Activated naive CD8-positive, alpha-beta T cell treated with anti-CD3 and anti-CD28 coated beads, Interleukin-2, amount 10 ng/mL, durations not matched to agents 7 days and 5 days (primary cell): ENCODE measurements at places on chromosomes 5 and 9. TPM values are rescaled to one million over a fixed set of nuclear protein-coding genes. Genes with fewer than 3 reads are reported as not detected.

Gene C5orf52
- not detected for total RNA-seq

GRCh38 chr9:90526386-90526785 is 116.2 kb downstream of the DIRAS2 start:
- DNase-seq = no peak

GRCh38 chr5:147465747-147466146 is 44.1 kb downstream of the DPYSL3 start:
- no peak for DNase-seq

GRCh38 chr9:126708178-126708577 is 94.5 kb downstream of the LMX1B start:
- DNase-seq = no peak

DNA sequence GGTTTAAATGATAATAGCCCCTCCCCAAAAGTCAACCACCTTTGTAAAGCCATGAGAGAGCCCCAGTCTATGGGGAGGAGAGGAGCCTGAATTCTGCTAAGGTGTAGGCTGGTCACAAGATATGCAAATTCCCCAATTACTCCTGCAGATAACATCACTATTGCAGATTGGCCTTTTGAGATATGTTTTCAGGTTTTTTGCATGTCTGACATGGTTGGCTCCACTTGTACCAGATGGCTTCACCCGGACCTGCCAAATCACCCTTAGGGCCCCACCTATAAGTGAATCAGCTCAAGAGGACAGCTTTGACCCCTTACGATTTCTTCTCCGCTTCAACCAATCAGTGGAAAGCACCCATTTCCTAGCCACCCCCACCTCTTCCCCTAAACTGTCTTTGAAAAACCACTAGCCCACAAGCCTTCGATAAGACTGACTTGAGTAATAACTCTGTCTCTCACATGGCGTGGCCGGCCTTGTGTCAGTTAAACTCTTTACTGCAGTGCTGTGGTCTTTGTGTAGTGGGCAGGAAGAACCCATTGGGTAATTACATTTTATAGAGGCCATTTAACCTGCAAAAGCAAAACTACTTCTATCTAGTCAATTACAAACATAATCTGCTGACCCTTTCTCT is 69.7 kb downstream of the PRLR start:
- no peak for DNase-seq

DNA sequence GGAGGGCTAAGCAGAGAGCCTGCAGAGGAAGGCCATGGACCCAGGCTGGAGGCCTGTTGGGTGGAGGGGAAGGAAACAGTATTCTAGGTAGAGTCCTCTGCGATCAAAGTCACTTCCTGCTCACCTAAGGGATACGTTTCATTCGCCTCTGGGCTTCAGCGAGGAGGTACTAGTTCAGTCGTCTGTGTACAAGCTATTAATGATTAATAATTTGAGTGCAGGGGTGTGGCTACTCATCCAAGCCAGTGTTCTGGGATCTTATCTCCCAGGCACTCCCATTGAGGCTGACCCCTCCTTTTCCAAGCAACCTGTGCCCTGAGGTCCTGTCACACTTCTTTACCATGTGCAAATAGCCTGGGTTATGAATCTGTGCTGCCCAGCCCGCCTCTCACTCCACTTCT is 25.2 kb downstream of the RALGPS1 start:
- DNase-seq = no peak

Gene SHC3
- total RNA-seq = not detected

DNA sequence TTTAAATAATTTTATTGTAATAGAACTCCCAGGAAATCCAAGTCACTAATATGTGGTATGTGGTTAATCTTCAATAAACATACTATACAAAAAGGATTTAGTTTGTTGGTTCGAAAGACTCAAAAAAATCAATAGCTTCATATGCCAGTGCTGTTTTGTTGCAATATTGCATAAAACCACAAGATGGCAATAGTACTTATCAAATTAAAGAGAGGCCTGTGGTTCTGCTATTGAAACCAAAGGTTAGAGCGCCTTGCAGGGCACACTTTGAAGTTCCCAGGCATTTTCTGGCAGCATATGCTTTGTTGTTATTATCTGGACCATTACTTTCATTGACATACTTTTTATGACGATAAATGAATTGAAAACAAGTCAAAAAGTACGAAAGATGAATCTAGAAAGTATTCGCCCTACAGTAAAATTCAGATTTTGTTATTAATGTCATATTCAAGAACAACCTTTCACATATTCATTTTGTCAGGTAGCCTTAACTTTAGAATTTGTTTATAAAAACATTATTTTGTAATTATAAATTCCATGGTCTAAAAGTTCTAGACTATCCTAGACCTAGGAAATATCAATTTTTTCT is 316.3 kb downstream of the MCTP1 start:
- DNase-seq = no peak

Gene SPATA31D4
- not detected for total RNA-seq

Gene ORM2
- not detected for total RNA-seq

DNA sequence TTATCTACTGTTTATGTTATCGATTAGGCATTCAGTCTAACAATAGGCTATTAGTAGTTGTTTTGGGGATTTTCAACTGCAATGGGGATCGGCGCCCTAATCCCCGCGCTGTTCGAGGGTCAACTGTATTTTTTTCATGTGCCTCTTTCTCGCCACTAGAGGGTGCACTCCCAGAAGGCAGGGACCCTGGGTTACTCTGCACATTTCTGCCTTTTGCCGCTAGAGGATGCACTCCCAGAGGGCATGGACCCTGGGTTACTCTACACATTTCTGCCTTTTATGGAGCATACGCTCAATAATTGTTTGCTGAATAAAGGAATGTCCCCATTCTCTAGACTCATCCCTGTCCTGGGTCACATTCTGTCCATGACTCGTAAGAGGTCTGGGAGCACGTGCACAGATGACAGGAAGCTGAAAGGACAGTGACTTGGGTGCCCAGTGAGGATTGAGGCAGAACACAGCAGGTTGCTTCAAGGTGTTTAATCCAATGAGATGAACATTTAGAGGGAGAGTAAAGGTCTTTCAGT is 27.9 kb upstream of the RECK start:
- DNase-seq = peak; percentile 55

DNA sequence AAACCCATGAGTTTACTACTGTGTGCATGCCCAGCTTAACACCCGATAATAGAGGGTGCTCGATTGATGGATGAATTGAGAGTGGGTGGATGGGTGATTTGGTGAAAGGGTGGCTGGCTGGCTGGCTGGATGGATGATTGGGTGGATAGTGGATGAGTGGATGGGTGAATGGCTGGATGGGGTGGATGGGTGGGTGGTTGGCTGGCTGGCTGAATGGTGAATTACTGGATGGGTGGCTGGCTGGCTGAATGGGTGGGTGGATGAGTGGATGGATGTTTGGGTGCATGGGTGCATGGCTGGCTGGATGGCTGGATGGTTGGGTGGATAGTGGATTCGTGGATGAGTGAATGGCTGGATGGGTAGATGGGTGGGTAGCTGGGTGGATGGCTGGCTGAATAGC is 201.1 kb downstream of the IRX1 start:
- DNase-seq = no peak

GRCh38 chr9:69556707-69557106 is 115.5 kb downstream of the APBA1 start:
- DNase-seq = no peak

Gene ZNF366
- not detected for total RNA-seq

- no peak for DNase-seq
Measured at GRCh38 chr9:93093127-93093876, 2.7 kb upstream of the CARD19 start.

- no peak for DNase-seq
Measured at GRCh38 chr9:6557883-6558616, 87.5 kb downstream of the GLDC start.

DNA sequence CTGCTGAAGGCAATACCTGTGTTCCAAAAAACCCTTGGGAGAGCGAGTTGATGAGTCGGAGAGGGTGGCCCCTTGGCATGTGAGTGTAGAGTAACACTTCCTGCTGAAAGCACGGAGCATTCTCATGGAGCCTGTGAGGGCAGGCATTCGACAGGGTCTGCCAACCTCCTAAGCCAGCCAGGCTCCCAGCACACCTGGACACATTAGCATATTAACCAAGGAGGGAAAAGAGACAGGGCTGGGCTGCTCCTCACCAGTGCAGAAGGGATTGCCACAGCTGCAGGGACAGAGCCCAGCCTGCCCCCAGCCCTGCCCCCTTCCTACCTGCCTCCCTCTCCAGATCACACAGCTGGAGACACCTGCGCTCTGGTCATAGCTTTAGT is 46.4 kb upstream of the SEMA4D start:
- no peak for DNase-seq

DNA sequence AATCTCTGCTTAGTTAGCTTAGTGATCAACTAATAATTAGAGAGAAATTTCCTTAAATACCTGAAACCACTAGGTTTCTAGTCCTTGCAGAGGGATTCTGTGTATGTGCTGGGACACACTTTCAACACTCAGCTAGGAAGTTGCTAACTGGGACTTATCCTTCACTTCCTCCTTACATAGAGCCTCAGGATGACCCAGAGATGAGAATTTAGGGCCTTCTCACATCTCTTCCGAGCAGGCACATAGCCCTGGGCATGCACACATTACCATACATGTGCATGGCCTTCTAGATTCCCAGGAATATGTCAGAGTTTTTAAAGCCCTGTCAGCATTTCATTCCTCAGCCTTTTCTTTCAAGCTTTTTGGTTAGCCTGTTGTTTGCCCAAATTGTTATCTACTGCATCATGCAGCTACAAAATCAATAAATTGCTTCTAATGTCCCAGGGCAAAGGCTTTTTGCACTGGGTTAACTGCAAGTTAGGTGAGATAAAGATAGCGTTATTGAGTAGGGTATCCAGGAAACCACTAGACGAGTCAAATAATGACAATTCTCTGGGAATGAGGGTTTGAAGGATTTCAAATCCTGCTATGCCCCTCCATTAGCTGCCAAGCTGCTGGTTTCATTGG is 22.0 kb upstream of the CDK20 start:
- no peak for DNase-seq

Gene MARCOL
- total RNA-seq = not detected

Gene CCT5
- total RNA-seq = 182 TPM

GRCh38 chr9:137972988-137973470 is 95.4 kb downstream of the CACNA1B start:
- DNase-seq = no peak

Gene ALDOB
- total RNA-seq = not detected

DNA sequence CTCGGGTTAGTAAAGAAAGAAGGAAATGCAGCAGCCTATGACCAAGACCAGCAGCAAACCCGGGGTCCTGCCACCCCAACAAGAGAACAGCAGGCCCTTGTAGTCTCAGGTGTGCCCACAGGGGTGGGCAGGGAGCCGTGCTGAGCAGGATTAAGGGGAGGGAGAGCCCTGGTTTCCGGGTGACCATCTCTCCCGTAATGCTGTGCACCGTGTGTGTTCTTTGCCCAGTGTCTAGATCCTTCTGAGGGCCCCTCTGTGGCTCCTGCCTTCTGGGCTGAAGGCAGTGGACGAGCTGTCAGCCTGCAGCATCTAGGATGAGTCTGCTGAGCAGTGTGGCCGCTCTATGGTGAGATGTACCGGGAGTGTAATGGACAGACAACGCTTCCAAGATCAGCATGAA is 12.7 kb upstream of the PLEKHG4B start:
- DNase-seq = no peak

GRCh38 chr9:129709438-129710168 is 43.2 kb downstream of the PTGES start:
- DNase-seq = no peak

DNA sequence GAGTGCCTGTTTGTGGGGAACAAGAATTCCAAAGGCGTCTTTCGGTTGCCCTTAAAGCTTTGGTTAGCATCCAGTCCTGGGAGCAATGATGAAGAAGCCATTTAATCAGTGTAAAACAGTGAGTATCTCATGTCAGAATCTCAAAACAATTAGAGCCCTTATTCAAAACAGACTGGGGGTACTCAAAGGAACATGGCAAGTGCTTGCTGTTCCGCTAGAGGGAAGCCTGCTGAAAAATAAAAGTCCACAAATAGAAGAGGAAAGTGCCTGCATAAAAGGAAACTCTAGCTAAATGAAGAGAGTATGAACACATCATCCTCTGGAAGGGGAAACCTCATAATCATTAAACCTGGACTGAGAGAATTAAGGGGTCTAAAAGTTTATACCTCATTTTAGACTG is 26.4 kb downstream of the FBXL7 start:
- DNase-seq = no peak

GRCh38 chr9:122389799-122390481 is 19.1 kb downstream of the PTGS1 start:
- no peak for DNase-seq

DNA sequence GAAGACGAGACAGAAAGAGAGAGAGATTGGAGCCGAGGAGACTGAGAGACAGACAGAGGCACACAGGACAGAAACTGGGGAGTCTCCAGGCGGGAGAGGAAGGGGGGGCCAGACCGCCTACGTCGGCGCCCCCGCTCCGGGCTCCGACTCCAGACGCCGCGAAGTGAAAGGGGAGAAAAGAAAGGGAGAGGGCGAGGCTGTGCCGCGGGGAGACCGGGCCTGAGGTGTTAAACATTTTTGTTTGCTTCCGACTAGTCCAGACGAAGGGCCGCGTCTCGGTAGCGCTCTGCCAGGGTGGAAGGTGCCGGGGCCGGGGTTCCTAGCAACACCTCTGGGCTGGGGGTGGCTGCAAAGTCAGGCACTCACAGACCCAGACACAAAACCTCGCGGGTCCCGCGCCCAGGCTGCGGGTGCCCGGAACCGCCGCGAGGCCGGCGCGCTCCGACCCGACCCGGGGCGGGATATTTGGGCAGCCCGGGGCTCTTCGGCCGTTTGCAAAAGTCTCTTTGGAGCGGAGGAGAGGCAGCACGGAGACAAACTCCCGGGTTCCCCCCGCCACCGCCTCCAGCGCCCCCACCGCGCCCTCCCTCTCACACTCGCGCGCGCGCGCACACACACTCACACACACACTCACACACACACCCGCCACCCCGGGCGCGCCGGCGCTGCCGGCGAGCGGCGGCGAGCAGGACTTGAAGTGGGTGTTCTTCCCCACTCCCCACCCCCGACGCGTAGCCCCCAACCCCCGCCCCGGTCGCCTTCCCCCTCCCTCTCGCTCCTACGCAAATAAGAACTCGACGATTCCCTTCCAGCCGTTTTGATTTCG is 626 bp upstream of the FST start:
- DNase-seq = peak; percentile 53

DNA sequence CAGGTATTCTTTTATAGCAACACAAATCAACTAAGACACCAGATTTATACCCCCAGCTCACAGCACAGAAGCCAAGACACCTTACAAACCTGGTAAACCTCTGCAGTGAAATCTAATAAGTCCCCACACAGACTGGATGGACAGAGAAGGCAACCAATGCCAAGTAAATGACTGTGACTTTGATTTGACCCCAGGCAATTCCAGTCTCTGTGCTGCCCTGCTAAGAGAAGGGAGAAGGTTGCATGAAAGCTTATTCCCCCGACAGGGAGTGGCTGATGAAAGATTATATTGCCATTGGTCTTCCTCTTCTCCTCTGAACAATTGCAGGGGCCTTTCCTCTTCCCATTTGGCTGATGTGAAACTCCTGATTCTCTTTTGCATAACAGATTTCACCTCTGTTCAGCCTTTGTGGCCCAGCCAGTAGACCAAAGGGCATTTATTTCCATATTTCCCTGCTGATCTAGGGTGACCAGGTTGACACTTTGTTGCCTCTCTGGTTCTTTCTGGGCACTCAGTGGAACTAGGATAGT is 107.6 kb downstream of the ADRB2 start:
- DNase-seq = no peak

Gene FBP2
- total RNA-seq = not detected

GRCh38 chr5:172774561-172775315 is 3.7 kb upstream of the DUSP1 start:
- no peak for DNase-seq

Gene NME5
- total RNA-seq = not detected
